ENCODE measurements at places on chromosomes 5 and 9.
A peak's percentile ranks its signal among the peaks of the same experiment; 100 is the strongest.

DNA sequence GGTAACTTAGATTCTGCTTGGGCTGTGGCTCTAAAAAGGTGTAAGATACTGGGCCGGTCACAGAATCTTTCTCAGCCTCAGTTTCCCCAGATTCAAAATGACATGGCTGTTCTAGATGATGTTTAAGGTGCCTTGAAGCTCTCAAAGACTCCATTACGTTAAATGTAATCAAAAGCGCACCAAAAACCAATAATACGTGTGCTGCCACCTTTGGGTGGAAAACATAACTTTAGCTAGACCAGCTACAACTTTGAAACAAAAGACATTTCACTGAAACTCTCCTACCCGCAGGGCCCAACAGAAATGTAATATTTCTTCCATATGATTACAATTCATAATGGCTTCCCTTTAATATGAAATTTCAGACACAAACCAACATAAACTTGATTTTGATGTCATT, 35.0 kb upstream of the PCSK5 start:
- no peak for ATAC-seq

GRCh38 chr5:141732417-141732816, 50.4 kb upstream of the ARAP3 start:
- no peak for ATAC-seq

DNA sequence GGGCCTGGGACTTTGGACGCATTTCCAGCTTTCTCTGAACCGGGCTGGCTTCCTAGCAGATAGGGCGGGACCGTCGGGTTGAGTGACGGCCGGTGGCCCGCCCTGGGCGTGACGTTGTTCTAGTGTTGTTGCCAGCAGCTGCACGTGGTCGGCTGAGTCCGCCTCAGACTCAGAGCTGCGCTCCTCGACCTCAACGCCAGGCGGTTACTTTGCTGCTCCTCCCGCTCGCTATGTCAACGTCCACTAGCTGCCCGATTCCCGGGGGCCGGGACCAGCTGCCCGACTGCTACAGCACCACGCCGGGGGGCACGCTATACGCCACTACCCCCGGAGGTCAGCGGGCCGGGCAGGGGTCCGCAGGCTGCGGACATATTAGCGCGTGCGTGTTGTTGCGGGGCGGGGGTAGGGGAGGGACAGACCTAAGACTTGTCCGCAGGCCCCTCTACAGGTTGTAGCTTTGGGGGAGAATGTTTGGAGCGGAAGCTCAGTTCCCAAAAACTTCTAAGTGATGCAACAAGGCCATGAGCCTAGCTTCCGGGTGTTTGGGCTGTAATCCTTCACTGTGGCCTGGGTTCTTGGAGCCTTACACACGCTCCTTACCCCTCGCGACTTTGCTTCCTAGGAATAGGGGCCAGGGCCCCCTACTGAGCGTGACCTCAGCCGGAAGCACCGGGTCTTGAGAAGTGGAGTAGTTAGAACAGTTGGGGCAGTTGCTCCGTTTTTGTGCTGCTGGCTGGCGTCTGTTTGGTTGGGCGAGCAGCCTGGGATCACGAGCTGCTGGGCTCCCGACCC, at the start of gene EIF4EBP3:
Gene EIF4EBP3, plus strand, starts transcription at position 155 of the 792 bp plus-strand sequence. Its CDS starts 76 bp downstream, at position 231.
- ATAC-seq, result peak; percentile 97

GRCh38 chr9:95516221-95516733, 494 bp downstream of the PTCH1 start:
- ATAC-seq, result peak; percentile 25

GRCh38 chr5:158066076-158066475, 207.1 kb upstream of the CLINT1 start:
- ATAC-seq, result no peak
